ENCODE measurements at places on chromosomes 2 and 18. TPM values are rescaled to one million over a fixed set of nuclear protein-coding genes. Genes with fewer than 3 reads are reported as not detected.

DNA sequence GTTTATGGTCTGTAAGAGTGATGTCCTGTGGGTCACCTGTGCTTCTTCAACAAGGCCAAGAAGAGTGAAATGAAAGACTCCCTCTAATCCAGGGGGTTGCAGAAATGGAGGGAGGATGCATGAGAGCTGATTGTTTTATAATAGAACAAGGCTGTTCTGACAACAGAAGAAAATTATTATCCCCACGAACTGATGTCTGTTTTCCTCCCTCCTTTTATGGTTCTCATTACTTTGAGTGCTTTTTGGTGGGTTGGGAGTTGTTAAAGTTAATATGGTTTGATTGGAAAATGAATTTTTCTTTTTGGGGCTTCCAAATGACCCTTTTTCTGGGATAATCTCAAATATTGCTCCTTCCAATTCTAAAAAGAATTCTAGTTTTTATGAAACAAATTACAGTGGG lies 33.6 kb downstream of the GATA6 start:
- DNase-seq = no peak

Gene C2orf66
- polyA plus RNA-seq = 0.23 TPM

GRCh38 chr2:121092095-121092494 lies 192.9 kb downstream of the TFCP2L1 start:
- no peak for DNase-seq

GRCh38 chr2:147711031-147711430 lies 133.8 kb upstream of the ACVR2A start:
- DNase-seq = peak; percentile 63

DNA sequence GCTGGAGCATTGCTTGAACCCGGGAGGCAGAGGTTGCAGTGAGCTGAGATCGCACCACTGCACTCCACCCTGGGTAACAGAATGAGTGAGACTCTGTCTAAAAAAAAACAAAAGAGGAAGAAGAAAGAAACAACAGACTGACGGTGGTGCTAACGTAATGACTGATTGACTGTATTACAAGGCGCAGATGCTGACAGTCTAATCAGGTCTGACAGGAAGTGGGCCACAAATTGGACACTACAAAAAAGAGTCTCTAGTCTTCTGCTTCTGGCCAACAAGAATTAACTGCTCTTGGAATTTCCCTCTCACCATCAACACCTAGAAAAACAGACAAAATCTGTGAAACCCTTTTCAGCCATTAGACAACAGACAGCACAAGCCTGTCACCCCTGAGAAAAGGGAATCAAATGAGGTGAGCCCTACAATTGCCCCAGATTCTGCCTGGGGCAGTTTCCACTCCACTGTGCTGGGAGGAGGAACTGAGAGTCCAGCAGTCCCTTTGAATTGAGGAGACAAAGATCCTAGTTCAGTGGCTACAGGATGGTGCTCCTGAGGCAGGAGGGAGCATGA lies 43.3 kb downstream of the SNED1 start:
- DNase-seq = no peak

Gene GPR35
- polyA plus RNA-seq = 0.17 TPM

Gene MC4R
- not detected for polyA plus RNA-seq

DNA sequence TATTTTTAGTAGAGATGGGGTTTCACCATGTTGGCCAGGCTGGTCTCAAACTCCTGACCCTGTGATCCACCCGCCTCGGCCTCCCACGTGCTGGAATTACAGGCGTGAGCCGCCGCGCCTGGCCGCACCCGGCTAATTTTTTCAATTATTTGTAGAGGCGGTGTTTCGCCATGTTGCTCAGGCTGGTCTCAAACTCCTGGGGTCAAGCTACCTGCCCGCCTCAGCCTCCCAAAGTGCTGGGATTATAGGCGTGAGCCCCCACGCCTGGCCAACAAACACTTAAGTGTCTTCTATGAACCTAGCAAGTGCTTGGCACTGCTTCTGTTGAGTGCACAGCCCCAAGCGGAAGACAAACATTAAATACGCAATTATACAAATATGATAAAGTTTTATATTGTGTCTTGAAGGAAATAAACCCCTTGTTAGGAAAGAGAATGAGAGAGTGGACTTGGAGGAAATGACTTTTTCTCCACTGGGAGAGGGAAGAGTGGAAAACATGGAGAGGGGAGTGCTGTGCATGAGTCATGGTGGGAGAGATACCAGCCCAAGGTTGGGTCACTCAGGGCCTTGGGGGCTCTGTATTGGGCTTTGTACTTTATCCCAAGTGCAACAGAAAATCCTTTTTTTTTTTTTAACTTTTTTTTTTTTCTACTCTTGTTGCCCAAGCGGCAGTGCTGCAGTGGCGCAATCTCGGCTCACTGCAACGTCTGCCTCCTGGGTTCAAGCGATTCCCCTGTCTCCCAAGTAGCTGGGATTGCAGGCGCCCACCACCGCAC lies 41.4 kb upstream of the ACTR2 start:
- no peak for DNase-seq

Gene ELAC1
- polyA plus RNA-seq = 4.4 TPM

GRCh38 chr18:37122877-37123276 lies 293.9 kb downstream of the KIAA1328 start:
- no peak for DNase-seq

DNA sequence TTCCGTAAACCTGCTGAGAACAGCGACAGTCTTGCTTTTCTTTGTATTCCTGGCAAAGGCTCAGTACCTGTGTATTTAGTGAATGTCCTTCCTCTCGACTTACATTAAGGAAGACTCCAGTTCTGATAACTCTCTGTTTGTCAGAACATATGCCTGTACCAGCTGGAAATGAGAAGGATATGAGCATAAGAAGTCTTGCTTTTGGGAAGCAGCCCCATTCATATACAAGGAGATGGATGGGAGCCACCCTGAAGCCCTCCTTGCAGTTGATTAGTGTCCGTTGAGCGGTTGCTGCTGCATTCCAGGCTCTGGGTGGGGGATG lies 59.8 kb downstream of the SH3BP4 start:
- DNase-seq = no peak

GRCh38 chr18:26056291-26056690 lies 34.1 kb downstream of the SS18 start:
- no peak for DNase-seq

Gene PPP3R1
- 5.2 TPM for polyA plus RNA-seq

Gene REG1B
- polyA plus RNA-seq = not detected
